Gastroesophageal sphincter (tissue), 4 donors: ENCODE measurements at places on chromosomes 5 and 9.

- no peak for ATAC-seq
These were observed 166.5 kb upstream of the SLC12A2 start for GRCh38 chr5:127916885-127917573.

DNA sequence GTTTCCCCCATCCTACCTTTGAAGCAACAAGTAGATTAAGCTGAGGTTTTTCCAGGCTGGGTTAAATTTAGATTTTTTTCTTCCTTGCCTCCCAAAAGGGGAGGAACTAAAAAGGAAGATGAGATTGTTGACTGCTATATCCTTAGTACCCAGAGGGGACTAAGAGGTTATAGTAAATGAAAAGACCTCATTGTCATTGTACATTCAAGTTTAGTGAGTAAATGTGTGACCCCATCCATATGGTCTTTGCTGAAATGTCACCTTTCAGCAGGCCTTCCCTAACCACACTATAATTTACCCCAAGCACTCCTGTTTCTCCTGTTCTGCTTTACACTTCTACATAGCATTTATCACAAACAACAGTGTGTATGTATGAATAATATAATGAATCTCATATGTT is 35.8 kb upstream of the CHD1 start:
- no peak for ATAC-seq

DNA sequence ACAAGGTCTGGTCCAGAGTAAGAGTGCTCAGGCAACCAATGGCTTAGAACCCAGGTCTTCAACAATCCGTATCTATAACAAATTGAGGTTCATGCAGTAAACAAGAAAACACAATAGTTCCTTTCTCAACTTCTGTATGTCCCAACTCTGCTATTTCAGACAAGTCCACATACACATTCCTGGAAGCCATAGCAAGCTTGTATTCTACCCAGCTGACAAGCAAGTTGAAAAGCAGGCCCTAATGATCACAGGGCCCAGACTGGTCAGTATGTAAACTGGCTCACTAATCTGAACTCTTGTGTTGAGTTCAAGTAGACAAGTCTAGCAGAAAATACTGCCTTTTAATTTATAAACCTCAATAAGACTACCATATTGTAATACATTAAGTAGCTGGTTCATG is 26.9 kb downstream of the FNIP1 start:
- ATAC-seq, result no peak

DNA sequence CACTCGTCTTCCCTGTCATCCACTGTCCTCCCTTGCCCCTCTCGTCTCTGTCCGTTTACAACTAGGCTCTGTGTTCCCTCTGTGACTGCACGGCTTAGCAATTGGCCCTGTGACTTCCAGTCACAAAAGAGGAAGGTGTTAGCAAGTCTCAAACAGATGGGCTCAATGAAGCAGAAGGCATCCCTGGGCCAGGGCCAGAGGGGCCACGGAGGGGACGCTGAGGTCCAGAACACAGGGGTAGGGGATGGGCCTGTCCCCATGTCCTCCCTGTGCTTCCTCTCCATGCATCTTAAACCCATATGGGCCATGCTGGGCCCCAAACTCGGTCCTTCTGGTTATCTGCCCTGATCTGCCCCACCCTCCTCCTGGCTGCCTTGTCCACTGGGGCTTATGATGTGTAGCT is at the start of gene CD72:
Gene CD72 (minus strand): TSS at position 89 of the 403 bp plus-strand sequence. CDS start 110 bp downstream, outside the sequence.
- no peak for ATAC-seq

DNA sequence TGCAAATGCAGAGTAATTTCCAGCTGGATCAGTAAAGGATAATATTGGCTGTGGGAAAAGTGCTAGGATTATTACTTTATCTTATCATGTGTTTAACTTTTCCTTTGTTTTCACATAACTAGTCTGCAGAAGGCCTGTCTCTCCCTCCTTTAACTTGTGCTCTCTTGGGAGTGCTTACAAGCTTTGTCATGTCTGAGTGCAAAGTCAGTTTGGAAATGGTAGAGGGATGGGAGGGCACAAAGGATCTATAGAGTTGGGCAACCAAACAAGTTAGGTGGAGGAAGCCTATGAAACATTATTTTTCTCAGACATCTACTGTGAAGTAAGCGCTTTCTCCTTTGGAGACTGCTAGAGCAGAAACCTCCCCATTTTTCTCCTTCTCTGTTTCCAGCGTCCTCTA is 308.8 kb downstream of the ARHGAP26 start:
- no peak for ATAC-seq

- ATAC-seq, result no peak
These were observed 587.0 kb upstream of the COX7C start for GRCh38 chr5:86030753-86031152.

- no peak for ATAC-seq
These were observed 418.3 kb downstream of the CDH10 start for GRCh38 chr5:24226479-24226878.

- no peak for ATAC-seq
These were observed 46.7 kb upstream of the CPLX2 start for GRCh38 chr5:175824676-175825075.

DNA sequence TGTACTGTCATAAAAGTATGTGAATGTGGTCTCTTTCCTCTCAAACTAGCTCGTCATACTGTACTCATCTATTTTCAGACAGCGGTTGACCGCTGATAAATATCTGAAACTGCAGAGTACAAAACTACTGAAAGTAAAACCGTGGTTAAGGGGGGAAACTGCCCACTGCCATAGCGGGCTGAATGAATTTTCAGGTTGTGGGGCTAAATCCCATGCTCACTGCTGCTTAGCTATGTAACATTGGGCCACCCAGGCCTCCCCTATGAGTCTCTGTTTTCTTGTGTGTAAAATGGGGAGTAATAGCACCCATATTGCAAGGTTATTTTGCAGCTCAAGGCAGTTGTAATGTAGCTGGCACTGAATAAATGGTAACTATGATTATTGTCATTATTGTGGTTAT is 82.3 kb downstream of the MSX2 start:
- ATAC-seq, result no peak

DNA sequence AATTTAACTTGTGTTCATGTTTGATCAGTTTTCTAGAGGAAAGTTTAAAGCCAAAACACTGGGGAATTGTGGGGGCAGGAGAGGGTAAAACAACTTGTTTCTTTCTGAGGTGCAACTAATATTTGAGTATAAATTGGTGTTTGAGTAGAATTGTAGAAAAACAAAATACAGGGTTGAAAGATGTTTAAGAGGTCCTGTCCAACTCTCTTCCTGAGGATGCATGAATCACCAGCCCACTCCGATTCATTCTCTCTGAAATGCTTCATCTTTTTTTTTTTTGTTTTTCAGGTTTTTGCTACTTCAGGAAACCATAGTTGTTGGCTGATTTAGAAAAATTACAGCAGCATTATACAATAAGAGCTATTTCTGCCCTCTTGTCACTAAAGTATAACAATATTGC is 42.4 kb upstream of the TMC1 start:
- ATAC-seq, result no peak
